ENCODE measurements at places on chromosomes 3 and 15.

- no peak for DNase-seq
Measured at GRCh38 chr15:100438570-100438969, 90.2 kb downstream of the CERS3 start.

DNA sequence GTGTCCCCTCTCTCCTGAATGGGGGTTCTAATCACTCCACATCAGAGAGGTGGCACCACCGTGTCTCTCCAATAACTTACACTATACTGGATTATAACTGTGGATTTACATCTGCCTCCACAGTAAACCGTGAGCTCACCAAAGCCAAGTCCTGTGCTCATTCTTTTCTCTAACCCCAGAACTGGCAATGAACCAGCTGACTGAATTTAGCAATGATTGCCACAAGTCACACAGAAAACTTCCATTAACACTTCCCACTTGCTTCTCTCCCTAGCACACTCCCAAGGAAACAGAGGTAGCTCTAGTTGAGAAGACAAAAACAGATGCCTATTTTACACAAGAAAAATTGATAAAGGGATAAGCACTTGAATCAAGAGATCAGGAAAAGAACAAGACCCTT is 361.3 kb downstream of the ULK4 start:
- DNase-seq, result no peak

GRCh38 chr3:30302027-30302426 is 304.4 kb upstream of the TGFBR2 start:
- no peak for DNase-seq

DNA sequence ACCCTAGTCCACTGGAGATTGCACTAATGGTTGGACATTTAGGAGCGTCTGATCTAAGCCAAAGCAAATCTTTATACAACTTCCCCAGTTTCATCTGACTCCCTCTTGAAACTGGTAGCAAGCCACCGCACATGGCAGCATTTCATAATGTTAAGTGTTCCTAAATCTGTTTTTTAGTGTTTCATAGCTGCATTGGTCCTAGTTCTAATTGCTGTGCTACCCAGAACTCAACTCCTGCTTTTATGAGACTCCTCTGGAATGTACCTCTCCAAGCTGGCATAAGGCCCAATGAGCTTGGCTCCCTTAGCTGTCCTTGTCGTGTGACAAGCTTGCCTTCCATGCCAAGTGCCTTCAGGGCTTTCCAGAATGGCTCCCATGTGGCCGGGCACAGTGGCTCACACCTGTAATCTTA is 65.3 kb upstream of the FLNB start:
- DNase-seq, result no peak

GRCh38 chr3:133527081-133527715 is 46.3 kb upstream of the CDV3 start:
- DNase-seq, result no peak

DNA sequence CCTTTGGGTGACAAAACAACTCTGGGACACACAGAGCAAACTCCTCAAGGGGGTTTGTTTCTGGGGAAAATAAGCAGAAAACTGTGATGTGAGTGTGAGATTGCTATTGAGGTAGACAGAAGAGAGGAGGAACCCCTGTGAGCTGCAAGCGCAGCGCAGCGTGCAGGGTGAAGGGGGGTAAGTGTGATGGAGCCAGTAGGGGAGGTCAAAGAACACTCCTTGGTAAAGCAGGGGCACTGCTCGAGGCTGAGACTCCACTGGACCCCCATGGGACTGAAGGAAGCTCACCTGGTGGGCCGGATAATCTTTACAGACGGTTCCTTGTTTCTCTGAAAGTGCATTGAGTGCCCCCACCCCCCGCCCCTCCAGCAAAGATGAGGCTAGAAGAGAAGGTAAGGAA is 7.5 kb downstream of the INAFM2 start:
- no peak for DNase-seq

DNA sequence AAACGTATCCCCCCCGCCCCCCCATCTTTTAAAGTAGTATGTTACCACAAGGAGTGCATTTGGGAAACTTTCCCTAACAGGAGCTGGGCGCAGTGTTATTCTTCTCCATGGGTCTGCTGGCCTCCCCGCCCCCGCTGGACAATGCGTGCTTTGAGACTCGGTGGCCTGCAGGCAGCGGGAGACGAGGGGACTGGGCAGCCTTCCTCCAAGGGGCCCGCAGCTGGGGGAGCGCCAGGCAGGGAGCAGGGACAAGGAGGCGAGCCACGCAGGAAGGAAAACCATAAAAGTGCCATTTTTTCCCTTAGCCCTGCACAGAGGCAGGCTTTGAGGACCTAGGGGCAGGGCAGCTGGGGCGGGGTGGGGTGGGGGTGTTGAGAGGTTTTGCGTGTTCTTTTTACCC is 14.1 kb downstream of the SOX2 start:
- DNase-seq, result peak; percentile 70

- no peak for DNase-seq
Measured at GRCh38 chr3:143809121-143809621, 39.1 kb downstream of the SLC9A9 start.

GRCh38 chr3:78940128-78940527 is 827.7 kb downstream of the ROBO1 start:
- no peak for DNase-seq

DNA sequence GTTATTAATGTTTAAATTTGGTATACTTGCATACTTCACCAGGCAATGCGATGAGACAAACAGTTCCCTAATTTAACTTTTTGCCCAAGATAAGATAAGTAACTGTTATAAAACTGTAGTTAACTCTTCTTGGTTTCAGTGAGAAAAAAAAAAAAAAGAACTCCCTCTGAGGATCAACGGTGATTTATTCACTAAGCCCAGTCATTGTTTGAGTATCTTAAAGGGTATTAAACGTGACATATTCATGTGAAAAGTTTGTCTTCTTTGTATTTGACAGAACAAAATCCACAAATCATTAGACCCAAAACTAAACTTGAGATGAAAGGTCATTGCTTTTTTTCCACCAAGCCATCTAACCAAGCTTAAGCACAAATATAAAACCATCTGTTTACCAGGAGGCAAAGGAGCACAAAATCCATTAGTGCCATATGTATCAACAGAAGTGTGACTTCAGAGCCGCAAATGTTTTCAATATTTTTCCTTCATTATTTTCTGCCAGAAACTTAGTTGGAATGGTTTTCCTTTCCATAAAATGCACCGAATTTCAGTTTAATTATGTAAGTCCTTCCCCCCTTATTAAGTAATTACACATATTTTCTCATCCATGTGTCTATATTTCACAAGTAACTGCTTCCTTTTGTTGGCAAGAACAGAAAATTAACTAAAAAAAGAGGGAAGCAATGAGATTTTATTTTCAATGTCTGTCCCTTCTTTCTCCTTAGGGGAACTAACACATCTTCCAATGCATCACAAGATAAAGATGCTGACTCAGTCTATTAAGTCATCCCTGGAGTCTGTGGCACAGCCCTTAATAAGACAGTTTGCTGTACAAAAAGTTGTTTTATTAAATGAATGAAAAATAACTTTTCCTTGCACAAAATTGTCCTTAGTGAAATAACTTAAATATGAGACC is 92.2 kb upstream of the RAP2B start:
- no peak for DNase-seq

GRCh38 chr15:76313731-76314130 is 2.5 kb upstream of the ETFA start:
- DNase-seq, result no peak

GRCh38 chr3:141370065-141370533 is 1.8 kb downstream of the ZBTB38 start:
- DNase-seq, result peak; percentile 64

- no peak for DNase-seq
Measured at GRCh38 chr15:96038650-96039049, 291.9 kb upstream of the NR2F2 start.

DNA sequence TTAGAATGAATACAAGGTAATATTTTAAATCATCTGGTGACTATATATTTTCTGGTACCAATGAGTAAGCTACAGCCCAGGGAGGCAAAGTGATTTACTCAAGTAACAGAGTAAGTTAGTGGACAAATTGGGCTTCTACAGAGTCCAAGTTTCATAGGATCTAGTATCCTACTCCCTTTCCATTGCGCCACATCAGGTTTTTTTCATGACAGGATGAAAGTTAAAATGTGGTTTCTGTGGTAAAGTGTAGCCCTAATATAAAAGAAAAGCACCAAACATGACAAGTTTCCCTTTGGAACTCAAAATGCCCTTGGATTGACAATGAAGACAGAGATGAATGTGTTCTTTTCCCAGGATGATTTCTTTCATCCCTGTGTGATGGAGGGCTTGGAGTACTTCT is 350.8 kb upstream of the ZNF385D start:
- DNase-seq, result no peak

DNA sequence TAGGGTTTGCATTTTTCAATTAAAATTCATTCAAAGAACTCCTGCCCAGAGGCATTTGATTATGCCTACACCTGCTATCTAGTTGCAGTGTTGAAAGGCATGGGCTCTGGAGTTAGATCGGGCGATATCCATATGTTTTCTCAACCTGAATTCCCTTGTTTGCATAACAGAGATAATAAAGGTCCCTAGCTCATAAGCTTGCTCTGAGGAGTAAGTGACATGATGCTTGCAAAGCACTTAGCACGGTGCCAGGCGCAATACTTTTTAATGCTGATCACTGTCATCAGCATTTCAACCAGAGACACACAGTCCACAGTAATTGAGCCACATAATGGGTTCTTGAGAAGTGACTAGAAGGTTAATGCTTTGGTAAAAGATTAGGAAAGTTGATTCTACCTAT is 106.3 kb upstream of the SAMMSON start:
- no peak for DNase-seq

- DNase-seq, result no peak
Measured at GRCh38 chr15:68421798-68422402, 10.1 kb downstream of the ITGA11 start.
